Stimulated activated CD8-positive, alpha-beta memory T cell treated with anti-CD3 and anti-CD28 coated beads, Interleukin-2, amount 100 ng/mL, for 1 hour (primary cell): ENCODE measurements at places on chromosomes 11 and 22.

DNA sequence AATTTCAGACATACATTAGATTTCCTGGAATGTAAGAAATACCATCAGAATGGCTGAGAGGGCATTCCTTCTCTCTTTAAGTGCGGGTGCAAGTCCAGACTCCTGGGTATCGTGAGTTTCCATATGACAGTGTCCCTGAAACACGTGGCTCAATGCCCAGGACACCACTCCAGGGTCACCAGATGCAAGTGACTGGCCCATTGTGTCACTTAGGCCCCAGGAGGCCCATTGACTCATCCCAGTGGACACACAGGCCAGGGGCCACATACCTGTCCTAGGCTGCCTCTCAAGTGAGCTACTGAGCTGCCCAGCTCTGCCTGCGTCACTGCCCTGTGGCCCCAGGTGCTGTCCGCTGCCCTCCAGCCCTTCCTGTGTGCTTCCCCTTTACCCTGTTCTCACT is 18.5 kb downstream of the FBLN1 start:
- DNase-seq = no peak

DNA sequence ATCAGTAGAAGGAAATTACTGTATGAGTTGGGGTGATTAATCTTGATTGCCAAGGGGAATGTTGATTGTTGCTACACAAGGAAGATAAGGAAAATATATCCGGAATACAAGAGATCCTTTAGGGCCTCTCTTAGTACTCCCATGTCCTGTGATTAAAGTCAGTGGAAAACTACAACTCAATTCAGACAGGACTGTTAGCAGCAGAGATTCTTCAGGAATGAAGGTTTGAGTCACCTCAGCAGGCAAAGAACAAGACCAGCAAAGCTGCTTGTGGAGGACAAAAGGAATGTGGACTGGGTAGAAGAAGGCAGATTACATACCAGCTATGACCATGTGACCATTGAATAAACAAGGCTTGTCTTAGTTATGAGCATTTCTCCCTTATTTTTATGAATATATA is 478.2 kb downstream of the BUD13 start:
- DNase-seq = no peak

DNA sequence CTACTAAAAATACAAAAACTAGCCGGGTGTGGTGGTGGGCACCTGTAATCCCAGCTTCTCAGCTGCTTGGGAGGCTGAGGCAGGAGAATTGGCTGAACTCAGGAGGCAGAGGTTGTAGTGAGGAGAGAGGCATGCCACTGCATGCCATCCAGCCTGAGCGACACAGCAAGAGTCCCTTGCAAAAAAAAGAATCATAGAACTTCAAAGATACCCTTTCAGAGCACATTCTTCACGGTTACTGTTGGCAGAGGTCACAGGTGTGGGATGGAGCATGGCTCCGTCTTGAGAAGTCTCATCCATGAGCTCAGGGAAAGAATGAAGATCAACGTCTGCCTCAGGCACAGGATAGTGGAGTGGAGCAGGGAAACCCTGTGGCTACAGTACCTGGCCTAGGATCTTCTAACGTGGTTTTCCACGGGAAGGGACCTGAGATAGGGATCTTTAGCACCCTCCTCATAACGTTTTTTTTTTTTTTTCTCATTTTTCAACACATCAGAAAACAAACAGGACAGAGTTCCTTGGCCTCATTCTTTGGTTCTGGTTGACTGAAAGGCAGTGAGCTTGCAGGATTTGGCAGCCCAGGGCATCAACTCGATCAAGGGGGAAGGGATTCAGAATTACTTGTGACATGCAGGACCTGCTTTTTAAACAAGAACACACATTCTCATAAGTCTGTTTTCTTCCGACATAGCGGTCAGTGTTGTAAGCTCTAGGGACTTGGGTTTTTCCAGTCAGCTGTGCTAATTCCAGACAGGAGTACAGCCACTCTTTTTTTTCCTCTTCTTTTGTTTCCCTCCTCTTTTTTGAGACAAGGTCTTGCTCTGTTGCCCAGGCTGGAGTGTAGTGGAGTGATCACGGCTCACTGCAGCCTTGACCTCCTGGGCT is 22.8 kb downstream of the F2 start:
- DNase-seq = no peak

GRCh38 chr22:34973926-34974325 is 92.0 kb upstream of the ISX start:
- no peak for DNase-seq
